ENCODE measurements at places on chromosomes 1 and 21. TPM values are rescaled to one million over a fixed set of nuclear protein-coding genes. Genes with fewer than 3 reads are reported as not detected.

ARTN gene
- total RNA-seq, result 3.0 TPM

F5 gene
- total RNA-seq, result 37.4 TPM

RNU1-1 gene
- 1,278 TPM for total RNA-seq

FAM72D gene
- total RNA-seq, result 38.3 TPM

NPR1 gene
- total RNA-seq, result 0.07 TPM

ITLN1 gene
- not detected for total RNA-seq

TMCC2 gene
- 5.8 TPM for total RNA-seq

FCGR1A gene
- total RNA-seq, result not detected

MCM3AP gene
- total RNA-seq, result 120 TPM

HUNK gene
- total RNA-seq, result 0.35 TPM

PTPN7 gene
- total RNA-seq, result 196 TPM

LUZP1 gene
- 16.3 TPM for total RNA-seq

AKR7A3 gene
- 0.46 TPM for total RNA-seq

PTPN14 gene
- total RNA-seq, result 23.5 TPM

IGFN1 gene
- 0.02 TPM for total RNA-seq

VWA5B1 gene
- not detected for total RNA-seq

CD244 gene
- 1.4 TPM for total RNA-seq

MCOLN2 gene
- 57.6 TPM for total RNA-seq

RABGGTB gene
- total RNA-seq, result 133 TPM

E2F2 gene
- total RNA-seq, result 24.7 TPM

SLC45A1 gene
- total RNA-seq, result 0.81 TPM

FMO5 gene
- 0.46 TPM for total RNA-seq

SPATA1 gene
- total RNA-seq, result 2.3 TPM

SLC5A9 gene
- total RNA-seq, result not detected

MNDA gene
- not detected for total RNA-seq

TFB2M gene
- total RNA-seq, result 13.5 TPM

RGS8 gene
- 0.05 TPM for total RNA-seq

LORICRIN gene
- total RNA-seq, result not detected

SAMD13 gene
- total RNA-seq, result 1.7 TPM

ZZZ3 gene
- total RNA-seq, result 49.5 TPM

TNFRSF8 gene
- 63.5 TPM for total RNA-seq

ASPM gene
- 56.9 TPM for total RNA-seq
